Hematopoietic multipotent progenitor cell treated with erythropoietin and hydrocortisone succinate and interleukin-3 and kit ligand, for 15 days (in vitro differentiated cells): ENCODE measurements at places on chromosomes 16 and 17.

GRCh38 chr17:19533718-19534561, at the start of gene SLC47A1:
SLC47A1 (plus strand) TSS chr17:19533854; CDS start chr17:19533940, 86 bp downstream.
- no peak for DNase-seq

- DNase-seq = no peak
Measured at GRCh38 chr17:4135489-4135888, 7.3 kb downstream of the ZZEF1 start.

- no peak for DNase-seq
Measured at GRCh38 chr17:32481193-32481592, 5.6 kb upstream of the CDK5R1 start.

DNA sequence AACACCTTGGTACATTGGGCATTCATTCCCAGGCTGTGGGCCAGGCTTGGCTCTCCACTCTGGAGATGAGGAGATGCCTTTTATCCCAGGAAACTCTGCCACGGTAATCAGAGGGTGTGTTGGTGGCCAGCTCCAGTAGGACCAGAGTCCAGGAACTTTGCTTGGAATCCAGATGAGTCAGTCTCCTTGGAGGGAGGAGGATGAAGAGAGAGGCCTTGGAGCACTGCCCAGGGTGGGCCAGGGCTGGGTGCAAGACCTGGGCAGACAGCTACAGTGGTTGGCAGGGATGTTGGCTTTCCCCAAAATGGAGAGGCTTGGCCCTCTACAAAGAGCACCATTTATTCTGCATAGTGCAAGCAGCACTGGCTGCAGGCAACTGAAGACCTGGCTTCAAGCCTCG, 209.0 kb downstream of the RGS9 start:
- DNase-seq = no peak

GRCh38 chr17:48644159-48644558, 18.0 kb upstream of the HOXB9 start:
- DNase-seq = no peak

- DNase-seq = no peak
Measured at GRCh38 chr17:81039096-81039495, 4.1 kb downstream of the BAIAP2 start.

GRCh38 chr16:50838885-50839284, 97.0 kb downstream of the CYLD start:
- DNase-seq = no peak

GRCh38 chr16:11575223-11575589, 11.5 kb downstream of the LITAF start:
- no peak for DNase-seq

DNA sequence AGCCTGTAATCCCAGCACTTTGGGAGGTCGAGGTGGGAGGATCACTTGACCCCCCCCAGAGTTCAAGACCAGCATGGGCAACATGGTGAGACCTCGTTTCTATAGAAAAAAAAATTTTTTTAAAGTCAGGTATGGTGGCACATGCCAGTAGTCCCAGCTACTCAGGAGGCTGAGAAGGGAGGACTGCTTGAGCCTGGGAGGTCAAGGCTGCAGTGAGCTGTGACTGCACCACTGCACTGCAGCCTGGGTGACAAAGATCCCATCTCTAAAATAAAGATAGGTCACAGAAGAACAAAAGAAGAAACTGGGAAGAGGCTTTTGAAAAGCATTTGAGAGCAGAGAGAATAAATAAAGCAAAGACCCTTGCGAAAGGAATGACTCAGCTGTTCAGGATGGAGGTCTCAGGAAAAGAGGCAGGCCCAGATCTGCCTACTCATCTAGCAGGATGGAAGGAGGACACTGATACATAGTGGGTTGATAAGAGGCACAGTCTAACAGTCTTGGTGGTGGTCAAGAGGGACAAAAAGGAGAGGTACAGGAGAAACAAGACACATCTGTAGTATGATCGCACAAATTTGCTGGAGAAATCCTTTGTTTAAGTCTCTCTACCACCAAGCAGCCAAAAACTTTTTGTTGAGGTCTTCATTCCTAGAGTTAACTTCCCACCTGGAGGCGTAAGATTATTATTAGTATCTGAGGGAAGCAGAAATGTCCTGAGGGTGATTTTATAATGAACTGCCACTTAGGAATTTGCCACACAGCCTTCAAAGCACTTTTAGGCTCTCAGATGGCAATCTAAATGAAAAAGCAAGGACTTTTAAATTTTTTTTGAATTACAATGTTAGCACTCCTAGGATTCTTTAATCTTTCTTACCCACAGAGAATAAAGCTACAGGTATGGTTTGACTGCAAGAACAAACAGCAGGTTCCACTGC, 17.6 kb downstream of the ZSWIM7 start:
- no peak for DNase-seq

DNA sequence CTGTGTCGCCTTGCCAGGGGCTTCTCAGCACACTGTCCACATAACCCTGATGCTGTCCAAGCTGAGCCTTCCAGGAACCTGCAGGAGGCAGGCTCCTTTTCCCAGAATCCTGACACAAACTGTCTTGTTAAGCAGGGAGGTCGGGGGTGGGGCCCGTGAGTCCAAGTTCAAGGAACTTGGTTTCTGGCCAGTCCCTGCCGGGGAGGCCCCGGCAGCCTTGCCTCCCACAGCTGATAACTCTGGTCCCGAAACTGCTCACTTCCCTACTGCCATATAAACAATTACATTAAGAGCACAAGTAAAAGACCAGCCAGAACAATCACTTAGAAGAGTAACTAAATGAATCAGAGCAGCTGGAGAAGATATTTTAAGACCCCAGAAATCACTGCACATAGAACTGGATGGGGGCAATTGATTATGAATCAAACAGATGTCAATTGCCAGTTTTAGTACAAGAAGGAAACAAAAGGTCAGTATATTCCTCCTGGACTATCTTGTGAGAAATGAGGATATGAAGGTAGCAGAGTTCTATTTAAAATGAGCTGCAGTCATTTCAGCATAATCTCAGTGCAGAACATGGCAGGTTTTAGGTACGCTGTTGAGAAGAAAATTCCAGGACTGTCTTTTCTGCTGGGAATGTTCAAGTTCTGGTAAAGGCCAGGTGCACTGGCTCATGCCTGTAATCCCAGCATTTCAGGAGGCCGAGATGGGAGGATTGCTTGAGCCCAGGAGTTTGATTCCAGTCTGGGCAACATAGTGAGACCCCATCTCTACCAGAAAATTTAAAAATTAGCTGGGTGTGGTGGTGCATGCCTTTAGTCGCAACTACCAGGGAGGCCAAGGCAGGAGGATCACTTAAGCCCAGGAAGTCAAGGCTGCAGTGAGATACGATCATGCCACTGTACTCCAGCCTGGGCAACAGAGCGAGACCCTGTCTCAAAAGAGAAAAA, 169.8 kb downstream of the PITPNC1 start:
- no peak for DNase-seq

GRCh38 chr17:82299452-82299851, 18.0 kb downstream of the CD7 start:
- no peak for DNase-seq

DNA sequence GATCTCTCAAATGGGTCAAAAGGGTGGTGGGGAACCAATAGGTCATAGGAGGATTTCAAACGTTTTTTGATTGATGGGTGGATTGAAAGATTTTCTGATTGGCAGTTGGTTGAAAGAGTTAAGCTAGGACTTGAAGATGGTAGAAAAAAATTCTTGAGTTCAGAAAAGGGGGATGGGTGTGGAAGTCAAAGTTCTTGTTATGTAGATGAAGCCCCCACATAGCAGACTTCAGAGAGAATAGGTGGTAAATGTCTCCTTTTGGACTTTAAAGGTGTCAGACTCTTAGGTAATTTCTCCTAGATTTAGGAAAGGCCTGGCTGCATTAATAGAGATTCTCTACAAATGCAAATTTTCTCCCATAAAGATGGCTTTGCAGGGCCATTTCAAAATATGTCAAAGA, 163.3 kb downstream of the HS3ST4 start:
- no peak for DNase-seq

GRCh38 chr16:48536614-48537200, 73.3 kb downstream of the N4BP1 start:
- no peak for DNase-seq

- DNase-seq = no peak
Measured at GRCh38 chr16:66529475-66529874, 20.4 kb downstream of the TK2 start.

DNA sequence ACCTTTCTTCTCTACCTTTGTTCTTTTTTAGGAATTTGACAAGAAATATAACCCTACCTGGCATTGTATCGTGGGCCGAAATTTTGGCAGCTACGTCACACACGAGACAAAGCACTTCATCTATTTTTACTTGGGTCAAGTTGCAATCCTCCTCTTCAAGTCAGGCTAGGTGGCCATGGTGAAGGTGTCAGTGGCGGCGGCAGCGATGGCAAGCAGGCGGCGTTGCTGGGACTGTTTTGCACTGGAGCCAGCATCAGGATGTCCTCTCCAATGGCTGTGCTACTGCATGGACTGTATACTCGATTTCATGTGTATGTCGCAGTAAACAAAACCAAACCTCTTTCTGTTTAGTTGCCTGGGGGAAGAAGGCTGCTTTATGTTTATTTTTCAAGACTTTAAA, 5.9 kb downstream of the DYNLL2 start:
- no peak for DNase-seq

- no peak for DNase-seq
Measured at GRCh38 chr16:27701381-27701780, 151.4 kb downstream of the KATNIP start.

GRCh38 chr16:12728469-12728868, 75.2 kb downstream of the CPPED1 start:
- no peak for DNase-seq

- DNase-seq = no peak
Measured at GRCh38 chr17:30378241-30378824, 394 bp upstream of the CPD start.

DNA sequence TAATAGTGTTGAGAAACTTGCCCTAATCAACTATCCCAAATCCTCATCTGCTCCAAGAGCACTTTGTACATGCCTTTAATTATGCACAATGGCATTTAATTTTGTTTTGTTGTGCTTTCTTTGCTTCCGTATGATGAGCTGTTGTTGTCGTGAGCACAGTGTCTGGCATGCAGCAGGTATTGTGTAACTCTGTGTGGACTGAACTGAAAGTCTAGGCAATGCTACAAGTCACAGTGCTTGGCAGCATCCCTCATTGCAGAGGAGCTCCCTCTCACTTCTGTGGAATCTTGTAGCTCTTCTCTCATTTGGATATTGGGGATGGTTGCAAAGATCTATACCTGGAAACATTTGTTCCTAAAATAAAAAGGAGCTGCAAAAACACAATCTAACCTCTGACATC, 502.2 kb upstream of the CA10 start:
- DNase-seq = no peak

GRCh38 chr16:75371171-75371570, 62.1 kb downstream of the CFDP1 start:
- no peak for DNase-seq

- no peak for DNase-seq
Measured at GRCh38 chr16:23495671-23496070, 14.6 kb downstream of the GGA2 start.

DNA sequence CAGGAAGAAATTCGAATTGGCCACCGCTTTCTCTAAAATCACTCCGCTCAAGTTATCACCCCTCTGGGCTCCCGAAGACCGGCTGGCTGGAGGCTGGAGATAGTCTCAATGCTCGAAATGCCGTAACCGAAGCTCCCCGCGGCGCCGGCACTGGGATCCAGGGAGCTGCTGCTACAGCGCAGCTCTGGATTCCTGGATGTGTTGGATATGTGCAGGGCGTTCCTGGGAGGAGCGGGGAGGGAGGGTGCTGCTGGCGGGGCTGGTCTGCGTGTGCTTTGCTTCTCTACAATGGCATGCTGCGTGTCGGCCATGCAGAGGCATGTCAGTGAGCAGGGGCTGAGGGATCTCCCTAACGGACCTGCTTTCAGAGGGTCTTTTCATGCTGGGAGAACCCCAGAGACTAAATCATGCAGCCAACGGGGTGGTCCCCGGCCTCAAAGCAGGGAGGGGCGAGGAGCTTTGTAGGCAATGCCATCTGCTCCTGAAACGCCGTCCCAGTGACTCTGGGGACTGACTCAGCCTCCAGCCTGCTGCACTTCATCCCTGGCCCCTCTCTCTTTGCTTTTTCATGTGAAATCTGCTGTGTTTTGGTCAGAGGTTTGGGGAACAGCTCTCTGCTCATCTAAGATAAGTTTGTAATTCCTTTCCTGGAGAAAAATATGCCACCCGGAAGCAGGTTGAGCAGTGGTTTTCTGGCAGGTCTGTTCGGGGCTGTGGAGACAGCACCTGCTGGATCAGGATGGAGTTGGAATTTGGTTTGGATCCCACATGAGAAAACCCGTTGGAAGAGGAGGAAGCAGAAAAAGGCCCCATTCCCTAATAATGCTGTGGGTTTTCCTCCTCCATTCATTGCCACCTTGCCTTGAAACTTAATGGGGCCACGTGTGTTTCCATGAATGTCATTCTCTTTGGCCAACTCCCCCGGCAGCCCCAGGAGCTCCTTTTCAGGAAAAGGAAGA, 311.4 kb downstream of the SEC14L1 start:
- DNase-seq = no peak

DNA sequence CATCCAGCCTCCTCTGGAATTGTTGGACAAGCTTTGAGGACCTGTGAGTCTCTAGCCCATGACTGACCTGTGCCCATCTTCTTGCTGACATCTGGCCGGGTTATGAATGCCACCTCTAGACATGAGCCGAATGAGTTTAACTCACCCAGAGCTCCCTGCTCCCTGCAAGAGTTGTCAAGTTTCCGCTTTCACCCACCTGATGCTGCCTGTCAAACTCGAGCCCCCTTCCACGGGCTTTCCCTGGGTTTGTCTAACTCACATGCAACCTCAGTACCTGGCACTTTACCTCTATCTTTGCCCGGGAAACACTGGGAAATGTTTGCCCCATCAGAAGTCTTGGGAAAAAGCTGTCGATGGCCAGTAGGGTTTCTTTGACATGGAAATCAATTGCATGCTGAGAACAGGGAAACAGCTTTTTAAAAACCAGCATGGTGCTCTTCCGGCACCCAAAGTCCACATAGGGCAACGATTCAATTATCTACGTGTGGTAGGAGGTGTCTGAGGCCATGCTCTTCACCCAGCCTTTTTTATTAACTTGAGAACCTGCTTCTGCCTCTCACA, 33.8 kb upstream of the DNAH17 start:
- DNase-seq = no peak

GRCh38 chr17:4206962-4207361, 56.8 kb downstream of the ANKFY1 start:
- no peak for DNase-seq
